Right hindlimb (tissue), 1 donor: ENCODE measurements at places on chromosomes 12 and 14.
A peak's percentile ranks its signal among the peaks of the same experiment; 100 is the strongest.

DNA sequence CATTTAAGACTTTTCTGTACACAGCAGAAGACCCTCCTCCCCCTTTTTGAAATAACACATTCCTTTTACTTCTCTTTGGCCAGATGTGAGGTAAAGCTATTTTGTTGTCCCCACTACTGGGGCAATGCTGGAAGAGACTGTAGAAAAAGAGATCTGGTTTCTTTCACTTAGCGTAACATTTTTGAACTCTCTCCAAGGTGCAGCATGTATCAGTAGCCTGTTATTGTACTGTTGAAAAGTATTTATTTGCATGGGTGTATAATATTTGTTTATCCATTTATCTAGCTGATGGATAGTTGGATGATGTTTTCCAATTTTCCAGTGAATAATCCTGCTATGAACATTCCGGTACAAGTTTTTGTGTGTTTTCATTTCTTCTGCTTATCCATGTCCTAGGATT, 335.2 kb downstream of the SOX5 start:
- DNase-seq = no peak

- no peak for DNase-seq
Measured at GRCh38 chr12:2583642-2584401, 210.9 kb upstream of the FKBP4 start.

- no peak for DNase-seq
Measured at GRCh38 chr12:109448272-109448671, 28.8 kb downstream of the KCTD10 start.

- no peak for DNase-seq
Measured at GRCh38 chr12:121989276-121990113, 32.2 kb upstream of the BCL7A start.

- no peak for DNase-seq
Measured at GRCh38 chr12:51265024-51265423, 5.2 kb downstream of the SMAGP start.

DNA sequence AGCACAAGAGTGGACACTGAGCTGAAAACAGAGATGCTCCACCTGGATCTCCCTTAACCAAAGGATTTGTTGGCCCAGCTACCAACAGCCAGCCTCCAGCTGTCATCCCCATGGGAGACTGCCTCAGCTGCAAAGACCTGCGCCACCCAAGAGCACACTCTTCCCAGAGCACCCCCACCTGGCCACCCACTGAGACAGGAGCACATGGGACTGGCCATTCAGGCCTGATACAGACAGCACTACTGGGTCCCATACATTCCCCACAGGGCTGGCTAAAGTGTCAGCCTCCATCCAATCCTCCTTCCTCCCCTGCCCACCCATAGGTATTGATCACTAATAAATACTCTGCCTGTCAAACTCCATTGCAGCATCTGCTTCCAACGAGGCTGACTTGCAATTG, 241.5 kb downstream of the BCL11B start:
- no peak for DNase-seq

GRCh38 chr12:92206596-92206995, 61.0 kb upstream of the BTG1 start:
- DNase-seq = no peak

DNA sequence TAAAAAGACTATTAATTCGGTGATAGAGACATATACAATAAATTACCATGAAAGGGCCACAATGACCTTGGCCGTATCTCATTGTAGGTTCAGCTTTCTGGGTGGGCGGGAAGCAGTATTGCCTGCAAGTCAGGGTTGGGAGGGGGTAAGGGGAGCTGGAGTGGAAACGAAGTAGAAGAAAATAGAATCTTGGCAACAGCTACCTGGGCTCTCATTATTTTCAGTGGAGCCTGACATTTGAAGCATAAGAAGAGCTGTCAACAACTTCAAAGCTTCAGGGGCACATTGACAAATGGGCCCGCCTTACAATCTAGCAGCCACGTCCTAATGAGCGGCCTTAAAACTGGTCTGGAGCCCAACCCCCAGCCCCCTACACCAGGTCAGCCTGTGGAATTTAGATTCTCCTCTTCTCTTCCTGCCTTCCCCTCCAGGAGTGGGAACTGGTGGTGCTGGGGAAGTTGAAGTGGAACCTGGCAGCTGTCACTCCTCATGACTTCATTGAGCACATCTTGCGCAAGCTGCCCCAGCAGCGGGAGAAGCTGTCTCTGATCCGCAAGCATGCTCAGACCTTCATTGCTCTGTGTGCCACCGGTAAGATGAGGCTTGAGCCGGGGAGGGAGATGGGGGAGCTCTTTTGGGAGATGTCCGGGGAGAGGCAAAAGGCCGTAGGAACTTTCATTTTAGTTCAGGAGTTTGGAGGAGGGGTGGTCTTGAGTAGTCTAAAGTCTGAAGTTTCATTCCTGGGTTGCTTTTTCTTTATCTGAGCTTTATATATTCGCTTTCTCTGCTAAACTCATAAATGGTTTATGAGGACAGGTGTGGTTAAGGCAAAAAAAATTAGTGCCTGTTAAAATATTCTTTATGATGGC, 5.0 kb downstream of the CCND2 start:
- no peak for DNase-seq

- DNase-seq = no peak
Measured at GRCh38 chr12:76085520-76085868, 1.0 kb upstream of the NAP1L1 start.

DNA sequence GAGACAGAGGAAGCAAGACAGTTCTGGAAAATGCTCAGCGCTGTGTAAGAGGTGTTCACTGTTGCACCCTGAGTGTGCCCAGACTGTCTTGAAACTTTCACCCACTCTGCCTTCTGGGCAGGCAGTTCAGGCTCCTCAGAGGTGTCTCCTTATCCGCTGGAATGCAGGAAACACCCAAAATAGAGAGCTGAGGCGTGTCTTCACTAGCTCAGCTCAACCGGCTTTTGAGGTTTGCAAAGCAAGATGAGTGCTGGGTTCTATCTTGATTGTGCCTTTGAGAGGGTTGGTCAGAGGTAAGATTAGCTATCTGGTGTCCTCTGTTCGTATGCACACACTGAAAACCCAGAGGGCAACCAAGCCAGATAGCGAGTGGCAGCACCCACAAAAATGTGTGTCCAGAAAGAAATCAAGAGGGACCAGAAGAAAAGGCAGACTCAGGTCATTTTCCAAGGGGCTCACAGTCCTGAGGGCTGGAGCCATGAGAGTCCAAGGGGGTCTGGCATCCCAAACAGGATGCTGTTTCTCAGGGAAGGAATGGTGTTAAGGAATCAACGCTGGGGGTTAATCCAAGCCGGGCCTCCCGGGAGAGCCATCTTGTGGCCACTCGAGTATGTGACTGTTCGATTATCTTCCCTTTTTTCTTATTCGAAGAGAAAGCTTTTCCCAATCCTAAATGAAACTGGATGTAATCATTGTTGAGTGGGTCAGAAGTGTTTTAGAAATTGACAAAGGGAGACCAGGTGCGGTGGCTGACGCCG, 47.1 kb downstream of the TBX3 start:
- no peak for DNase-seq

GRCh38 chr12:116236148-116236731, 41.3 kb downstream of the MED13L start:
- DNase-seq = peak; percentile 36

DNA sequence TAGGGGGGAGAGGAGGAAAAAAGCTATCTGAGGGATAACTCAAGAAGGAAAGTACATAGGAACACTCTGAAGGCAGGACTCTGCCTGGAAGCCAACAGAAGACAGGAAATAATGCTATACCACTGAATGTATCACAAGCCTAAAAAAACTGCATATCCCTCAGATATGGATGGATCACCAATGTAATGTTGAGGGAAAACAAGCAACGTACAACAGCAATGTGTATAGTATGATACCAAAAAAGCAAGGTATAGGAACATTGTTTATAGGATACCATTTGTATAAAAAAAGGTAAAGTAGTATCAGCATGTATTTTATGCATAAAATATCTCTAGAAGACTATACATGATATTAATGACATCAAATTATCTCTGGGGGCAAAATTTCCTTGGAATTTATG, 3.4 kb downstream of the GLS2 start:
- DNase-seq = no peak

- DNase-seq = no peak
Measured at GRCh38 chr12:27555361-27555760, 31.4 kb downstream of the PPFIBP1 start.

GRCh38 chr12:45010059-45010458, 40.8 kb downstream of the DBX2 start:
- no peak for DNase-seq

DNA sequence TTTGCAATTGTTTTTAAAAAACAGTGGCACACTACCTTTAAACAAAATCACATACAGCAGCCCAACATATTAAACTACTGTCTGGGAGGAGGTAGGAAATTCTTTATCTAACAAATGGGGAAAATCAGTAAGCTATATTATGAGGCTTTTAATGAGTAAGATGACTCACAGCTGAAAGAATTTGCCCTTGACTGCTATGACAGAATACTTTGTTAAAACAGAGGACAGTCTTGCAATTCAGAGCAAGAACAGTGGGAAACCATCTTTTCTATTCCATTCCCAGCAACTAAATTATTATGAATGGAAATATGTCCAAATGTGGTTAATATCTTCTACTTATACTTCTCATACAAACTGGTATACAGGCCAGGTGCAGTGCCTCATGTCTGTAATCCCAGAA, 49.2 kb upstream of the SGPP1 start:
- no peak for DNase-seq

DNA sequence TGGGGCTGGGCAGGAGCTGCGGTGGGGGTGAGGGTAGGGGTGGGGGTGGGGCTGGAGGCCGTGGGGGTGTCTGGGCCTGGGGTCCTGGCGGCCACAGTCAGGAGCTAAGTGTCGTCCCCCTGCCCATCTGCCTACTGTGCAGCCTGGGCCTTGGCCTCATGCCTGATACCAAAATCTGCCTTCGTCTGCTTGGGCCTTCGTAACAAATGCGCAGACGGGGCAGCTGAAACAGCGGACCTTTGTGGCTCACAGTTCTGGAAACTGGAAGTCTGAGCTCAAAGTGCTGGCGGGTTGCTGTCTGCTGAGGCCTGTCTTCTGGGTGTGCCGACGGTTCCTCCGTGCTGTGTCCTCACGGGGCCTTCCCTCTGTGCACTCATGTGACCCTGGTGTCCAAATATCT, 61.7 kb downstream of the KIF26A start:
- DNase-seq = no peak

DNA sequence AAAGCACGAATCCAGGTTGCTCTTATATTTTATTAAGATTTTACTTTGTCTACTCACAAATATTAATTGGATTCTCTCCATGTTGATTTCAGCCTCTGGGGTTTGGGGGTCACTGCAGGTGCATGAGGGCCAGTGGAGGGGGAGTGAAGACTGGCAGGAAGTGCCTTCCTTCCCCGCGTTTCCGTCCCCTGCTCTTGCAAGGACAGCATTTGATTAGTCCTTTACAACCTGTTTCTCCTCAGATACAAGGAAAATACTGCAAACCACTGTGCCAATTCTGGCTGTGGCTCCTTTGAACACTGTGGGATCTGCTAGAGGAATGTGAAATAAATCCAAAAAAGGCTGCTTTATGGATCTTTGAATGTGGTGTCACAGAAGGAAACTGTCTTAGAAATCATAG, 291.8 kb downstream of the ETNK1 start:
- no peak for DNase-seq

- no peak for DNase-seq
Measured at GRCh38 chr14:74863274-74863673, 12.7 kb downstream of the PROX2 start.

DNA sequence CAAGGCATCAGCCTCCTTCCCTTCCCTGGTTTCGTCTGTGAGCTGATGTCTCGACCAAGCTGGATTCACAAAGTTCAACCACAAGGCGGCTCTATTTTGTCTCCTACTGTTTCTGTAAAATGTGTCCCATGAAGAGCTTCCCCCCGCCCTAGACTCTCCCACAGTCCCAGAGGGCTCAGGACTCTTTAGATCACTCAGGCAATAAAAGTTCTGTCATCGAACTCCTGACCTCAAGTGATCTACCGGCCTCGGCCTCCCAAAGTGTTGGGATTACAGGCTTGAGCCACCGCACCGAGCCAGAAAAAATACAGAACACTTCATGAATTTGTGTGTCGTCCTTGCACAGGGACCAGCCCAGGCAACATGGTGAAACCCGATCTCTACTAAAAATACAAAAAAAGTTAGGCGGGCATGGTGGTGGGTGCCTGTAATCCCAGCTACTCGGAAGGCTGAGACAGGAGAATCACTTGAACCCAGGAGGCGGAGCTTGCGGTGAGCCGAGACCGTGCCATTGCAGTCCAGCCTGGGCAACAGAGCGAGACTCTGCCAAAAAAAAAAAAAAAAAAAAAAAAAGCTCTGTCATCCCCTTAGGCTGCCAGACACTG, 149.4 kb downstream of the BCL11B start:
- no peak for DNase-seq

- DNase-seq = no peak
Measured at GRCh38 chr12:9634177-9634803, 26.6 kb upstream of the KLRB1 start.

GRCh38 chr12:76186131-76186906, 101.8 kb upstream of the NAP1L1 start:
- DNase-seq = no peak

DNA sequence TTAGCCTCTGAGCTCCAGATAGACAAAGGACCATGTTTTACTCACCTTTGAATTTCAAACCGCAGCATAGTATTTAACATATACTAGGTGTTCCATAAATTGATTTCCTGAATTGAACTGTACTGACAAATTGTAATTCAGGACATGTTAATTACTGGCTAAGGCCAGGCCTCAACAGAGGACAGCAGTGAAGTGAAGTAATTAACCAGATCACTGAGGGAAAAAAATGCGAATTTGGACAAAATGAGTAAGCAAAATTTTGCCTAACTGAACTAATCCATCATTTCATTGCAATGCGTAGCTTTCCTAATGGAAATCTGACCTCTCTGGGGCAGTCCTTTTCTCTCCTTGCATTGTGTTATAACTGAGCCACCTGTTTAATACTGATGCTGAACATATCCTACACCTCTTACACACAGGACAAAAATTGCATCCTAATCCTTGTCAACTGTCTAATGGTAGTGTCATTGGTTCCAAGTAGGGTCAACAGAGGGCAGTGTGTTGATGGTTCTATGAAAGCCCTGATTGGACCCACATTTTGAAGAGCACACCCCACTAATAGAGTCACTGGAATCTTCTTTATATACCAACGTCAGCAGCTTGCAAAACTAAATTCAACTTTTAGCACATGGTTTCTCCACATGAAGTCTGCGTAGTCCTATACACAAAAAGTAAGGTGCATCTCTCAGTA, 148.4 kb downstream of the SLC25A21 start:
- DNase-seq = no peak

GRCh38 chr12:124387528-124387911, 92.6 kb downstream of the RFLNA start:
- no peak for DNase-seq

DNA sequence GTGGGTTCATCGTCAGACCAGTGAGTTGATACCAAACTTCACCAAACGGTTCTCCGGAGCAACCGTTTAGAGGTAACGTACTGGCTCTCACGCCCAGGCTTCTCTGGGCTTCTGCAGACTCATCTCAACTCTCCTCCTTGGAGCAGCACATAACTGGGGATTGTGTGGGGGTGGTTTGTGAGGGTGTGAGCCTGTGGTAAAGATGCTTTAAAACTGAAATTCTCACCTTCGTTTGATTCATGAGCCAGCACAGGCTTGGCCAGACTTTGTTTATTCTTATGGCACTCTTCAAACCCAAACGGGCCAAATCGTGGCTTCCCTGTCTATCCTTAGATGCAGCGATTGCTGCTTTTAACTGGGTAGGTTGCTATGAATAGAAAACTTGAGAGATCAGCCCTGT, 121.3 kb downstream of the SAMD4A start:
- DNase-seq = no peak

- DNase-seq = no peak
Measured at GRCh38 chr12:70982286-70982685, 61.7 kb upstream of the PTPRR start.
